Large intestine (tissue), 12 donors: ENCODE measurements at places on chromosomes 5 and 9. TPM values are rescaled to one million over a fixed set of nuclear protein-coding genes. Genes with fewer than 3 reads are reported as not detected.

DNA sequence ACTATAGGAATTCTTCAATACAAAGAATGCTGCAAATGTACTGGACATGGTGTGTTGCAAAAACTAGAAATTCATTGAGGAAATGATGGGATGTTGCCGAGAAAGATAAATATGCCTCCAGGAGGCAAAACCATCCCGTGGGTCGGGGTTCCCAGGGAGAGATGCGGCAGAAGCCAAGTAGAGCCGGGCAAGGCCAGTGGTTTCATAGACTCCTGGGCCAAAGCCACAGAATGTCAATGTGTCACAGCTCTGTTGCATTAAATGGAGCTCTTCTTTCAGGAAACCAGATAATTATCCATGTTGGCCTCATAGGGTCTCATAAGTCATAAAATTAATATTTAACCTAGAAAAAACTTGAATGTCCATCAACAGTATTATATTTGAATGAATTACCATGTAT is 419.5 kb upstream of the CDH10 start:
- H3K4me3 ChIP-seq, result no peak overlapping the region
- no peak overlapping the region for H3K27ac ChIP-seq
- DNase-seq, result no peak
- H3K36me3 ChIP-seq, result no peaks in the 10 kb centered on the region
- no peaks in the 10 kb centered on the region for H3K4me1 ChIP-seq
- H3K27me3 ChIP-seq, result no peaks in the 10 kb centered on the region

DNA sequence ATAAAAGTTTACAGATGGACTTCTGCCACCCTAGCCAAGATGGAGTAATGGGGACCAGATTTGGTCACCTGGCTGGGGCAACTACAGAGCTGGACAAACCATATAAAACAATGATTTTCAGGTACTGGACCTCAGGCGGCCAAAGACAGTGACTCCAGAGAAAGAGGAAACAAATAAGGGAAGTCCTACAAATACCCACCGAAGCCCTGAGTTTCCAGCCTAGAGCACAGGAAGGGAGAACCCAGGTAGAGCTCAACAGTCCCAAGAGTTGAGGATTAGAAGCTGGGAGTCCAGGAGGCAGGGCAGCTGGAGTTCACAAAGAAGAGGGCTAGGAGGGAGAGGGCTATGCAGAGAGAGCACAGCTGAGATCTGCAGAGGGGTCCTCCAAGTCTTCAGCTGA is 106.7 kb upstream of the NR5A1 start:
- no peak for DNase-seq
- H3K4me3 ChIP-seq, result no peak overlapping the region
- H3K27me3 ChIP-seq, result no peaks in the 10 kb centered on the region
- H3K36me3 ChIP-seq, result no peaks in the 10 kb centered on the region
- H3K4me1 ChIP-seq, result no peaks in the 10 kb centered on the region

GRCh38 chr5:1185038-1185627 is 16.3 kb upstream of the SLC6A19 start:
- H3K36me3 ChIP-seq, result no peaks in the 10 kb centered on the region
- no peak for DNase-seq
- no peaks in the 10 kb centered on the region for H3K27me3 ChIP-seq
- H3K4me3 ChIP-seq, result no peak overlapping the region
- peaks cover 68% of the 10 kb centered on the region for H3K4me1 ChIP-seq
- H3K27ac ChIP-seq, result peak overlapping the region; percentile 89

- H3K27ac ChIP-seq, result no peak overlapping the region
- DNase-seq, result no peak
- no peaks in the 10 kb centered on the region for H3K4me1 ChIP-seq
- H3K36me3 ChIP-seq, result peaks cover 28% of the 10 kb centered on the region
Observed at GRCh38 chr5:36202521-36202961, 39.2 kb downstream of the NADK2 start.

The GDF9 gene
- polyA plus RNA-seq, result 0.51 TPM

DNA sequence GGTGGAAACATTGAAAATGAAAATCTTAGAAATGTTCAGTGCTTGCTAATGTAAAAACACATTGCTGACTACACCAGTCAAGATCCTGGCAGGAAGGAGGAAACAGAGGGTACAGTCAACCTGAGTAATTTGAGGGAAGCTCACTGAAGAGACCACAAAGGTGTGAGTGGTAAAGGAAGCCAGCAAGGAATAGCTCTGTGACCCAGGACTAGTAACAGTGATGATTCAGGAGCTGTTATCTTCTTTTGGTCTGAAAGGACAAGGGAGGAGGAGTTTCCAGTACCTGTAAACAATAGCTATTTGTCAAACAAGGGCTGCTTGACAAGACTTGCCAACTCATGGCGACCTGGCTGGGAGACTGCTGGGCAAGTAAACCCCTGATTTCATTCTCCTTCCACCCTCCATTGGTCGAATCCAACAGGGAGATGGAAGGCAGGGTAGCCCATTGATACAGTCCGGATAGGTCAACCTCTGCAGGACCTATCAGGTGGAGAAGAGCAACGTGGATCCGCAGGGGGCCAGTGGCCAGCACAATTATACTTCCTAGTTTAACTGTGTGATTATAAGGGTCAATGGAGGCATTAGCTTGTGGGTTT is 68.1 kb downstream of the MAMDC2 start:
- H3K27ac ChIP-seq, result no peak overlapping the region
- no peak overlapping the region for H3K4me3 ChIP-seq
- no peak for DNase-seq

The EMB gene
- 69.5 TPM for polyA plus RNA-seq

DNA sequence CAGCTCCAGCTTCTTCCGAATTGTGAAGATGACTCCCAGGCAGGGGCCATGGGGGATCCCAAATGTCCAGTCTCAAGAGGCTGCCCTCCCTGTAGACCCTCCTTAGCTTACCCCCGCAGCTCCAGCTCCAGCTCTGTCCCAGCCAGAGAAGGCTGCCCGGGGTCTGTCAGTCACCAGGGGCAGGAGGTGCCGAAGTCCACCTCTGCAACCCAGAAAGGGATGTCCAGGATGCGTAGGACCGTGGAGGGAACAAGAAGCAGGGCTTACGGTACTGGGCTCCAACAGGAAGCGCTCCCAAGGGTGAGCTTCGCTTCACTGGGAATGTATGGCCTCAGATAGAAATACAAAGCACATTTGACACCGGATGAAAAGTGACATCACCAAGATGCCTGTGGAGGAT is 6.0 kb downstream of the IPPK start:
- H3K27me3 ChIP-seq, result no peaks in the 10 kb centered on the region
- peaks cover 4% of the 10 kb centered on the region for H3K4me1 ChIP-seq
- no peak overlapping the region for H3K4me3 ChIP-seq
- DNase-seq, result no peak
- peaks cover 22% of the 10 kb centered on the region for H3K36me3 ChIP-seq
- H3K27ac ChIP-seq, result no peak overlapping the region

GRCh38 chr5:116998024-116998423 is 423.4 kb upstream of the SEMA6A start:
- no peaks in the 10 kb centered on the region for H3K36me3 ChIP-seq
- no peak overlapping the region for H3K27ac ChIP-seq

GRCh38 chr5:135348918-135349317 is 50.1 kb downstream of the MACROH2A1 start:
- peaks cover 38% of the 10 kb centered on the region for H3K4me1 ChIP-seq
- peaks cover 80% of the 10 kb centered on the region for H3K36me3 ChIP-seq
- no peaks in the 10 kb centered on the region for H3K27me3 ChIP-seq
- no peak overlapping the region for H3K4me3 ChIP-seq
- no peak for DNase-seq

DNA sequence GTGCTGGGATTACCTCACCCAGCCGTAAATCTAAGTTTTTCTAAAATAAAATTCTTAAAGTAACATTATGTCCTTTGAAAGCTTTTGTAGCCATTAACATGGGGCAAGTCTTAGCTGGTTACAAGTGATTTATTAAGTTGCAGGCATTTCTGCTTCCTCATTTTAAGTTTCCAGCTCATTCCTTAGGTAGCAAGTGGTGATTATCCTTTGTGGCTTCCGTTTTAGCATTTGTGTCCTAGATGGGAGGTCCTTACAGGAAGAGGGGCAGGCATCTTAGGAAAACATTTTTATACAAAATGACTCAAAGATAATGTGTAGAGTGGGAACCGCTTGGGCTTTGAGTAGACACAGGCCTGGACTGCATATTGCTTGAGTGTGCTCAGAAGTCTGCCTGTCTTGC is 35.0 kb upstream of the ROPN1L start:
- H3K27me3 ChIP-seq, result no peaks in the 10 kb centered on the region
- DNase-seq, result no peak
- no peaks in the 10 kb centered on the region for H3K4me1 ChIP-seq
- H3K36me3 ChIP-seq, result peaks cover 72% of the 10 kb centered on the region
- H3K4me3 ChIP-seq, result no peak overlapping the region

- no peak overlapping the region for H3K4me3 ChIP-seq
- no peaks in the 10 kb centered on the region for H3K36me3 ChIP-seq
- H3K4me1 ChIP-seq, result peaks cover 9% of the 10 kb centered on the region
- H3K27me3 ChIP-seq, result no peaks in the 10 kb centered on the region
- no peak for DNase-seq
Observed at GRCh38 chr9:114829574-114830440, 24.0 kb upstream of the TNFSF15 start.

The ORM2 gene
- not detected for polyA plus RNA-seq

GRCh38 chr5:43663916-43664315 is 60.9 kb downstream of the NNT start:
- peaks cover 12% of the 10 kb centered on the region for H3K36me3 ChIP-seq
- no peaks in the 10 kb centered on the region for H3K4me1 ChIP-seq
- no peaks in the 10 kb centered on the region for H3K27me3 ChIP-seq
- no peak overlapping the region for H3K27ac ChIP-seq
- no peak for DNase-seq

The PPP2R2B gene
- polyA plus RNA-seq, result 8.0 TPM

GRCh38 chr5:142063878-142064331 is 44.7 kb upstream of the NDFIP1 start:
- H3K4me3 ChIP-seq, result no peak overlapping the region
- H3K27ac ChIP-seq, result no peak overlapping the region
- H3K4me1 ChIP-seq, result no peaks in the 10 kb centered on the region
- H3K36me3 ChIP-seq, result no peaks in the 10 kb centered on the region
